ENCODE measurements at places on chromosomes 3 and 15. TPM values are rescaled to one million over a fixed set of nuclear protein-coding genes. Genes with fewer than 3 reads are reported as not detected.

DNA sequence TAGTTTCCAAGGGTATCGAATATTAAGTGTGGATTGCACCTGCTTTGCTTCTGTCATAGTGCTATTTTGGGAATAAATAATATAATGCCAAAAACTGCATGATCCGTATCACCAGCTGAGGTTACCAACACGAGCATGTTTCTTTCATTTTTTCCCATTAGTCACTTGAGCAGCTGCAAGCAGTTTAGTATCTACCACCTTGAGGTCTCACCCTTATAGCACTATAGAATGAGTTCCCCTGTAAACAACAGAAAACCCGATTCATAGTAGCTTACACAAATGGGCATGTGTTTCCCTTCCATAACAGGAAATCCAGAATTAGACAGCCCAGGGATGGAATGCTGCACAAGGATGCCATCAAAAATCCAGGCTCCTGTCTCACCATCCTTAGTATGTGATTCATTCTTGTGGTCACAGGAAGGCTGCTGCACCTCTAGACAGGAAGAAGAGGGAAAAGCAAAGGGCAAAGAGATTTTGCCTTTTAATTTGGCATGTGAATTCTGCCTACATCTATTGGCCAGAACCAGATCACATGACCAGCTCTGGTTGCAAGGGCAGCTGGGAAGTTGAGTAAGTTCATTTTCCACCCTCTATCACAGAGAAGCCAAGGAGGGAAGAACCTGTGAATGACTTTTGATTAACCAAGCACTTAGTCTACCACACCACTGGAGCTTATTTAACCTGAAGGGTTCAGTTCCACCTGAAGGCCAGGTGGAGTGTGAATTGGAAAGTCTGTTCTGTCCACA lies 91.3 kb upstream of the SLC25A36 start:
- H3K36me3 ChIP-seq: no peaks in the 10 kb centered on the region
- H3K4me3 ChIP-seq: no peak overlapping the region
- DNase-seq: no peak
- H3K4me1 ChIP-seq: no peaks in the 10 kb centered on the region

DNA sequence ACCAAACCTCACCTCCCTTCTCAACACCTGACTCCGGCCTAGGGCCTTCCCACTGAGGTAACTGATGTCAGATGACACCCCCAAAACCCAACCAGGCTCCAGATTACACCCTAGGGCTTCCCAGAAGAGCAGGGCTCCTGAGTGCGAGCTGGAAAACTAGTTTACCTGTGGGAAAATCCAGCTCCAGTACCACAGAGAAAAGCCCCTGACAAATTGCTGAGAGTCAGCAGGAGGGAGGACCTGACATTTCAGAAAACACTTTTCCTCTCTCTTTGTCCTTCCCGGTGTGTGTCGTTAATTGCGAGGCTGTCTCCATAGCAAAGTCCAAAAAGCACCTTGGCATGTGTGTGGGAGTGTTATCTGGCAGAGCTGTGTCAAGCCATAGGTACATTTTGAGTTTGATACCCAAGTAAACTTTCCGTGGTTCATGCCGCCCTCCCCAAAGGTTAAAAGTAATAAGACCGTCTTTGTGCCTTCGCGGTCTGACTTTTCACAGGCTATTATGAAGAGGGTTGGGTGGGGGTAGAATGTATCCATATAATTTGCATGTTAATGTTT lies 79.8 kb upstream of the FNDC3B start:
- H3K27me3 ChIP-seq: no peaks in the 10 kb centered on the region
- H3K4me1 ChIP-seq: peaks cover 22% of the 10 kb centered on the region
- no peak for DNase-seq
- H3K27ac ChIP-seq: no peak overlapping the region

The FGD5 gene
- total RNA-seq: 0.22 TPM

- no peak overlapping the region for H3K27ac ChIP-seq
- DNase-seq: no peak
- no peak overlapping the region for H3K4me3 ChIP-seq
- H3K36me3 ChIP-seq: no peaks in the 10 kb centered on the region
- no peaks in the 10 kb centered on the region for H3K4me1 ChIP-seq
- no peaks in the 10 kb centered on the region for H3K27me3 ChIP-seq
These were observed 118.8 kb downstream of the SRGAP3 start for GRCh38 chr3:9130345-9131305.

The ECE2 gene
- total RNA-seq: not detected

GRCh38 chr15:49528289-49528688 lies 92.3 kb downstream of the FAM227B start:
- no peaks in the 10 kb centered on the region for H3K36me3 ChIP-seq
- H3K4me3 ChIP-seq: no peak overlapping the region
- H3K4me1 ChIP-seq: no peaks in the 10 kb centered on the region
- H3K27me3 ChIP-seq: no peaks in the 10 kb centered on the region

DNA sequence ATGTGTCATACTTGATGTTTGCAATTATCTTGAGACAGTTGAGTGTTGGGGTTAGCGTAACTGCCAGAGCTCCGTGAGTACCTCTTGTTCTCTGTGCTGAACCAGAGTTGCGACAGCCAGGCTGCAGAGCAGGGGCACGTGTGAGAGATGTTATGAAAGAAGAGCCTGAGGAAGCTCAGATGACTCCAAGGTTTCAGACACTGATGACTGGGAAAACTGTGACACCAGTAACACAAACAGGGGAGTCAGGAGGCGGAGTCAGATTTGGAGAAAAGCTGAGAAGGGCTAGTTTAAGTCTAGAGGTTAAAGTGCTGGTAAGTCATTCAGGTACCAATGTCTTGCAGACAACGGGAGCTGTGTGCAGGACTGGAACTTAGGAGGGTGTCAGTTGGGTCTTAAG lies 45.0 kb downstream of the BLM start:
- H3K27ac ChIP-seq: no peak overlapping the region
- H3K4me1 ChIP-seq: no peaks in the 10 kb centered on the region
- DNase-seq: no peak
- H3K4me3 ChIP-seq: no peak overlapping the region
- peaks cover 16% of the 10 kb centered on the region for H3K36me3 ChIP-seq

- DNase-seq: no peak
- no peak overlapping the region for H3K4me3 ChIP-seq
- H3K36me3 ChIP-seq: no peaks in the 10 kb centered on the region
- H3K27me3 ChIP-seq: no peaks in the 10 kb centered on the region
These were observed 36.7 kb downstream of the ACSBG1 start for GRCh38 chr15:78197632-78198031.

The SHC4 gene
- 0.44 TPM for total RNA-seq

The CHCHD6 gene
- 36.3 TPM for total RNA-seq

DNA sequence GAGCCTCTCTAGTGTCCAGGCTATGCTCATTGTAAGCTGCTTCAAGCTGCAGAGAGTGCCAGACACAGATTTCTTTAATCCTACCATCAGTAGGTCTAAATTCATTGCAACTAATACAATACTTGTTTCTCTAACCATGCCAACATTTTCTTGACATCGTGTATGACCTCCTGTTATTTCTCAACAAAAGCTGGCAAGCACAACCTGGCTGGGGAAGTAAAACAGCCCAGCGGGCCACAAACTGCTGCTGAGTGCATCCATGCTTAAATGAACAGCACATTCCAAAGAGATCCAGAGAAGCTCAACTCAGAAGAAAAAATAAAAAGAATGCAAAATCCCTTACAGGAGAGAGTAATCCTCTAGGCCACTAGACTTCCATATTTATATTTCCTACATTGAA lies 36.5 kb downstream of the GMNC start:
- H3K27me3 ChIP-seq: no peaks in the 10 kb centered on the region
- no peaks in the 10 kb centered on the region for H3K36me3 ChIP-seq
- no peak overlapping the region for H3K27ac ChIP-seq
- no peak overlapping the region for H3K4me3 ChIP-seq
- no peak for DNase-seq
- H3K4me1 ChIP-seq: no peaks in the 10 kb centered on the region

GRCh38 chr15:99396375-99396774 lies 145.1 kb downstream of the LRRC28 start:
- no peaks in the 10 kb centered on the region for H3K27me3 ChIP-seq
- DNase-seq: no peak
- H3K27ac ChIP-seq: no peak overlapping the region
- no peaks in the 10 kb centered on the region for H3K4me1 ChIP-seq
- no peak overlapping the region for H3K4me3 ChIP-seq
- H3K36me3 ChIP-seq: no peaks in the 10 kb centered on the region

- H3K27ac ChIP-seq: no peak overlapping the region
- H3K27me3 ChIP-seq: no peaks in the 10 kb centered on the region
- H3K4me3 ChIP-seq: no peak overlapping the region
- peaks cover 9% of the 10 kb centered on the region for H3K4me1 ChIP-seq
- DNase-seq: no peak
These were observed 280.3 kb upstream of the THBS1 start for GRCh38 chr15:39300451-39301153.

DNA sequence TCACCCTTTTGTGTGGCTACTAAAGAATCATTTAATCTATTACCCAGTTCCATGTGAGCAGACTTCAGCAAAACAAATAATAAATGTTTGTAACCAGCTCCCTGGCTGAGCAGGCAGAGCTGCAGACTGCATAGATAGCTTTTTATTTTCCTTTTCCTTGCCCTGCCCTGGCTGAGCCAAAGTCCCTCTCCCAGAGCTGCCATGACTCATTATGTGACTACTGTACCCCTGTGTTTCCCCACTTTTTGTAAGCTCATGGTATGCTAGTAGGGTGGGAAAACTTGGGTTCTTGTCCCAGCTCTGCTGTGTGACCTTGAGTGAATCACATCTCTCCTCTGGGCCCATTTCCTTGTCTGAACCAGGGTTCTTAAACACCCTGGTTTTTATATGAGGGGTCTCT lies 127.5 kb downstream of the CLSTN2 start:
- DNase-seq: no peak
- no peak overlapping the region for H3K27ac ChIP-seq
- no peaks in the 10 kb centered on the region for H3K36me3 ChIP-seq
- H3K4me3 ChIP-seq: no peak overlapping the region
- H3K4me1 ChIP-seq: no peaks in the 10 kb centered on the region

DNA sequence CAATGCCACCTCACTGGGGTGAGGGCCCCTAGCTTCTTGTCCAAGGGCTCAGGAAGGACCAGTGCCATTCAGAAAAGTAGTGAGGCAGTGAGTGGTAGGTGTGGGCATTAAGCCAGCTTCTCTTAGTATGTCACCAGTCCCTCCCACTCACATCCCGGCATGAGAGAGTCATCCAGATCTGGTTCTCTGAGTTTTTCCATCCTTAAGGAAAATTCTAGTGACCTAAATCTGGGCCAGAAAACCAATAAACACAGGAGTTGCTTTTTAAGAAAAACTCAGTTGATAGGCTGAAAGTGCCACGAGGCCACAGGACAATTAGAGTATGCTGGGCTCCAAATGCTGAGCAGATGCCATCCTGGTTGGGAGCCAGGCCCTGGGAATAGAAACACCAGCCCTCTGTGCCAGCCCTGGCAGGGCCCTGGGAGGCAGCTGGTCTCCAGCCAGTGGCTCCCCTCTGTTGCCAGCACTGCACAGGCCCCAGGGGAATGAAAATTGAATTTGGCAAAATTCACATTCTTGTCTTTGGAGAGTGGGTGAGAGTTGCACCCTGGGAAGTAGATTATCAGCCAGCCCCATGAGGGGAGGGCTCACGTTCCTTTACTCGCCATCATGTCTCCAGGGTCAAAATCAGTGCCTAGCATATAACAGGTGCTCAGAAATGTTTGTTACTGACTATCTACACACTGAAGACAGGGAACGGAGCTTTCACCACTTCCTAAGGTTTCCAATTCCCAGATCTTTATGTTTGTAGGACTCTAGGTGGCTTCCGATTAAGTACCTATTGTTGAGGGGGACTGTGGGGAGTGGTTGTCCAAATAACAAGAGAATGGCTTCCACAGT lies 52.8 kb downstream of the FAM43A start:
- H3K27me3 ChIP-seq: peaks cover 8% of the 10 kb centered on the region
- peak; percentile 22 for DNase-seq
- peaks cover 45% of the 10 kb centered on the region for H3K4me1 ChIP-seq
- no peak overlapping the region for H3K27ac ChIP-seq

DNA sequence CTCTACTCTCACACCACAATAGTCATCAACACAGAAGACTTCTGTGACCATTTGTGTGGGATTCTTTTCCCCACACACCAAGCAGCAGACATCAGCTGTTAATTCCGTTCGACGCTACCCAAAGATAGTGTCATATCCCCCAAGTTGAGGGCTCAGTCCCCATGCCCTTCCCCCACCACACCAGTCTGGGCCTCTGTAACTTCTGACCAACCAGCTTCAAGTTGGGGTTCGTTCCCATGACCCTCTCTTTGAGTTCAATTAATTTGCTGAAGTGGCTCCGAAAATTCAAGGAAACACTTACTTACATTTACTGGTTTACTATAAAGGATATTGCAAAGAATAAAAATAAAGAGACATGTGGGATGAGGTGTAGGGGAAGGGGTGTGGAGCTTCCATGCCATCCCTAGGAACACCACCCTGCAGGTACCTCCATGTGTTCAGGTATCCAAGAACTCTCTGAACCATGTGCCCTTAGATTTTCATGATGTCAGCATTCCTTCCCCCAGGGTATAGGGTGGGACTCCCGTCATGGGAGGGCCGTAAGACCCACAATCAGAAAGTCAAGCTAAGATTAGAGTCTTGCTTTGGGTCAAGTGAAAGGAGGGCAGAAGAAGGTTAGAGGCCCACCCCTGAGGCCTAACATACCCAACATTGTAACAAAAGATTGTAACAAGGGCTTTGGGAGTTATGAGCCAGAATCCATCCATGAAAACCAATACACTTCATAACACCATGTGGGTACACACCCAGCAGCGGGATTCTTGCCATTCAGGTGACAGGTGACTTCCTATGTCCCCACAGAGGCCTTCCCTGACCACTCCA lies 82.7 kb downstream of the BTLA start:
- no peaks in the 10 kb centered on the region for H3K36me3 ChIP-seq
- H3K27me3 ChIP-seq: no peaks in the 10 kb centered on the region
- H3K27ac ChIP-seq: no peak overlapping the region
- no peak for DNase-seq

- H3K36me3 ChIP-seq: no peaks in the 10 kb centered on the region
- no peaks in the 10 kb centered on the region for H3K4me1 ChIP-seq
- no peak overlapping the region for H3K4me3 ChIP-seq
- no peak for DNase-seq
These were observed 415.5 kb downstream of the NAALADL2 start for GRCh38 chr3:175274474-175275218.

DNA sequence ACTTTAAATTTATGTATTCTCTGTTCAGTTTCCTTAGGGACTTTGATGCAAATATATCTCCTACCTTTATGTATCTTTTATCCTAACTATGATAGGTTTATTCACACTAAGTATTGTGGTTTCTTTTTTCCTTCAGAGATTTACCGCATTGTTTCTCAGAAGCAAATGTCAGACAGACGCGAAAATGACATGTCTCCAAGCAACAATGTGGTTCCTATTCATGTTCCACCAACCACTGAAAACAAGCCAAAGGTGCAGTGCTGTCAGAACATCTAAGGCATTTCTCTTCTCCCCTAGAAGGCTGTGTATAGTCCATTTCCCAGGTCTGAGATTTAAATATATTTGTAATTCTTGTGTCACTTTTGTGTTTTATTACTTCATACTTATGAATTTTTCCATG lies 18.3 kb downstream of the RAB11A start:
- H3K27ac ChIP-seq: no peak overlapping the region
- no peaks in the 10 kb centered on the region for H3K4me1 ChIP-seq
- no peak overlapping the region for H3K4me3 ChIP-seq
- H3K27me3 ChIP-seq: no peaks in the 10 kb centered on the region
- DNase-seq: no peak

GRCh38 chr3:110533089-110533488 lies 538.5 kb upstream of the NECTIN3 start:
- no peaks in the 10 kb centered on the region for H3K36me3 ChIP-seq
- no peak for DNase-seq
- no peaks in the 10 kb centered on the region for H3K27me3 ChIP-seq
